ENCODE measurements at places on chromosomes 2 and 18.

DNA sequence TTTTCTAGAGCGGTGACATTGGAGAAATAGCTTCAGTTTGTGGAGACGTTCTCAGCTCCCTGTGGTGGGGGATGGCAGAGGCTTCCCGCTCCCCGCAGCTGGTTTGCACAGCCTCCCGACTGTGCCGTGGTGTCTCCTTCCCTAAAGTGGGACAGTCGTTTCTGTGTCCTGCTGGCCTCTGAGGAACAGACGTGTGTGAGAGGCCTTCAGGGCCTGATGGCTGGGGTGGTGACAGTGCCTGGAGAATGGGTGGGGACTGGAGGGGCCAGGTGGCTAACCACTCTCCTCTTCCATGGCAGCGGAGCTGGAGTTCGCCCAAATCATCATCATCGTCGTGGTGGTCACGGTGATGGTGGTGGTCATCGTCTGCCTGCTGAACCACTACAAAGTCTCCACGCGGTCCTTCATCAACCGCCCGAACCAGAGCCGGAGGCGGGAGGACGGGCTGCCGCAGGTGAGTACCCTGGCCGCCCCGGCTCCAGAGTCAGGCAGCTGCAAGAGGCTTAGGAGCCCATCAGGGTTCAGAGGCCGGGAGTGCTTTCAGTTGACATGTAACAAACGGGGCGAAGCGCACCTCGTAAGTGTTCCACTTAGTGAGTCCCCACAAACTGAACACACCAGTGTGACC is 105.4 kb downstream of the FAM210A start:
- DNase-seq, result no peak

- no peak for DNase-seq
Observed at GRCh38 chr2:237497009-237497837, 10.2 kb downstream of the MLPH start.

- no peak for DNase-seq
Observed at GRCh38 chr2:88545118-88545517, 82.1 kb downstream of the EIF2AK3 start.

DNA sequence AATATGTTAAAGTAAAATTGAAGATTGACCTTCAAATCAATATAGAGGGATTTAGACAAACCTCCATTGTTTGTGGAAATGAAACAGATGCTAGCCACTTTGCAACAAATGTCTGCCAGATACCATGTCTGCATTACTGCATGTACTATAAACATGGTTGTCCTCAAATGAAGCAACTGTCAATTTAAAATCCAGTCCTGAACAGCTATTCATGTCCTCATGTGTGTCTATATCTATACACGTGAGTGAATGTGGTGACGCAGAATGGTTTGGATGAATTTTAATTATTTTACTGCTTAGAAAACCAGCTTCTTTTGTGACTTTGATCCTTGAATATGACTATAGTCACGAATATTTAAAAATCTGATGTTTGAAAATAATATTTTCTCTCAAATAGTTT is 71.5 kb downstream of the NYAP2 start:
- no peak for DNase-seq

DNA sequence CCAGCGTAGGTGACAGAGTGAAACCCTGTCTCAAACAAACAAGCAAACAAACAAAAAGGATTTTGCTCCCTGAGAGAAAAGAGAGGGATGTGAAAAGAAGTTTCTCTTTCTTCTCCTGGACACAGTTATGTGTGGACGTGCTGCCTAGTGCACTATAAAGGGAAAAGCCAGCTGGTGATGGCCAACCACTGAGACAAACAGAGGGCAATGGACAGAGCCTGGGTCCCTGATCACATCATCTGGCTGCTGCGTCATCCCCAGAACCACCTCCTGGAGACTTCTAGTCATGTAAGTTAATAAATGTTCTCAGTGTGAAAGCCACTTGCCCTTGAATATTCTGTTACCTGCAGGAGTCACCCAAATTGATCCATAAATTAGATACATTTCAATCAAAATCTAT is 184.9 kb downstream of the PDE11A start:
- DNase-seq, result no peak

- DNase-seq, result no peak
Observed at GRCh38 chr18:49581371-49581770, 19.5 kb downstream of the LIPG start.

DNA sequence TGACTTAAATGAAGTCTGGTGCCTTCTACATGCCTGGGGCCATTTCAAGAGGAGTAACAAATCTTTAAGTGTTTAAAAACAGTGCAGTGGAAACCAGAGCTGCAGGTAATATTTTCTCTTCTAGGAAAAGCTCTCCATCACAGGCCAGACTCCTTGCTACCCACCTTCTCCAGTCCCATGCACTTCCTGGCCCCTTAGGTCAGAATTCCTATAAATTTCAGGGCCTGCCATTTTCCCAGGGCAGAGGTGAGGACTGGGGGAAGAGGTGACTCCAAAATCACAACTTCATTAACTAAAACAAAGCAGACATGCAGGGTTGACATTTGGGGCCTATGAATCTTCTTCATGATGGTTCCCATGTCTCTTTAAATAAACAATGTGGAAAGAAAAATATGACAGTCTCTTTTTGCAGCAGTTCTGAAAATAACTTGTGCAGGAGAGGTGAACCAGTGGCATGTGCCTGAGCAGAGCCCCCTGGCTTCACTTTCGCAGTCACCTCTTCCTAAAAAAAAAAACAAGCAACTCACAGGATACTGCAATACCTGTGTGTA is 63.7 kb upstream of the TANC1 start:
- no peak for DNase-seq

- no peak for DNase-seq
Observed at GRCh38 chr18:48949050-48949605, 1.6 kb downstream of the SMAD7 start.
